Fibroblast of lung (primary cell): ENCODE measurements at places on chromosomes 12 and 14. TPM values are rescaled to one million over a fixed set of nuclear protein-coding genes. Genes with fewer than 3 reads are reported as not detected.
A peak's percentile ranks its signal among the peaks of the same experiment; 100 is the strongest.

DNA sequence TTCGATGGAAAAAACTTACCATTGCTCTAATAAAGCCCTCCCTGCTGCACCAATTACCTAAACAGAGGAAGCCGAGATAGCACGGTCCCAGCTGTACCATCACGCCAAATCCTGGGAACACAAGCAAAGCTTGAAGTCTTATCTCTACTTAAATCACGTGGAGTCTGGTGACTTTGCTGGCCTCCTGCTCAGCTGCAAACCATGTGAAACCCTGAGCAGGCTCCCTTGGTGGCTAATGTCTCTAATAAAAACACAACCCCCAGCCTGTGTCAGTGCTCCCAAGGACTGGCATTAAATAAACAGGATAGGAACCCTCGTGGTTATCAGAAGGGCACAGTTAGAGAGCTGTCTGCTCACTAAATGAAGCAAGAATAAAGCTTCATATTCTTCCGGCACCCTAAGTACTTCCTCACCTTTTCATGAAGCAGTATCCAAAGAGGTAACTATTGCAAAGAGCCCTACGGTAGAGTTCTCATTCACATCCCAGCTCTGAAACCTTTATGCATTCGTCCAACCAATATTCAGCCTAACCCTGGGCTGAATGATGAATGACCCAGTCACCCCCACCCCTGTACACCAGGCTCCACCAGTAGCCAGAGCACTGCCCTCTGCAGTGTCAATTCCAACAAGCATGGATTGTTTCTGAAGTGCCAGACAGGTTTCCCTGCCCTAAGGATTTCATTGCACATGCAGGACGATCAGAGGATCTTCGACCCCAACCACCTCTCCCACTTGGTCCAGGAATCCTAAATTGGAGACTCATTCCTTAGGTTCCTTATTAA lies 452.7 kb upstream of the TMPO start:
- no peak for DNase-seq

- peak; percentile 98 for DNase-seq
Observed at GRCh38 chr14:68466491-68466977, 326.3 kb downstream of the ZFP36L1 start.

GRCh38 chr12:132623072-132623869 lies 4.7 kb downstream of the P2RX2 start:
- no peak for DNase-seq

DNA sequence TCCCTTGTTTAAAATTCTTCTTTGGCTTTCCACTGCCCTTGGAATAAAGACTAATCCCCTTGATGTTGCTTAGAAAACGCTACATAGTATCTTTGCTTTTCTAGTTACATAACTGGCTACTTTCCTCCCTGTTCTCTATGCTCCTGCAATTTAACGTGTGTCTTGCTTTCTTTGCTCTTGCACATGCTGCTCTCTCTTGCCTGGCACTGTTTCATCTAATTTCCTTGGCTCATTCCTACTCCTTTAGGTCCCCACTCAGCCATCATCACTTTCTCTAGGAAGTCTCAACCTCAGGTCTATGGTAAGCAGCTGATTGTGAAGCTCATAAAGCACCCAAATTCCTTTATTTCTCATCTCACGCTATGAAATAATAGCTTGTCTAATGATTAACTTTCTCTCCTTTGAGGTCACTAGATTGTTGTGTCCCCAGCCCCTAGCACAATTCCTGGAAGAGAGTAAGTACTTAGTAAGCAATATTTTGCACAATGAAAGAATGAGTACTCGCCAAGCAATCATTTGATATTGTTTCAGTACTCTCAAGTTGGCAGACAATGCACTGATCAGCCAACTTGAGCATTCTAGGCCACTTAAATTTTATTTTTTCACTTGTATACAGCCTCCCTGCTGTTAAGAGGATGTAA lies 3.3 kb downstream of the ALDH6A1 start:
- no peak for DNase-seq

The CACNA1C gene
- polyA plus RNA-seq = 5.4 and 7.6 TPM in 2 replicates

The NDUFB1 gene
- polyA plus RNA-seq = 436 and 569 TPM in 2 replicates

- peak; percentile 85 for DNase-seq
Observed at GRCh38 chr12:20527417-20528163, 159.3 kb downstream of the PDE3A start.

The DAO gene
- polyA plus RNA-seq = not detected in 2 replicates

DNA sequence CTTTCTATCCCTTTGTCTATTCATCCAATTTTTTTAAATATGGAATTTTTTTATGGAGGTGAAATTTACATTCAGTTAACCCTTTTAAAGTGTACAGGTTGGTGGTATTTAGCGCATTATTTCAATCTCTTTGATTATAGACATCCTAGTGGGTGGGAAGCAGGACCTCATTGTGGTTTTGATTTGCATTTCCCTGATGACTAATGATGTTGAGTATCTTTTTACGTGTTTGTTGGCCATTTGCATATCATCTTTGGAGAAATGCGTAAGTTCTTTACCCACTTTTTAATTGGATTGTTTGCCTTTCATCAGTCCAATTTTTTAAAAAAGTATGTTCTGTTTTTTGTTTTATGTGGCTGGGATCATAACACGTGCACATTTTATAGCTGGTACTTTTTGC lies 20.8 kb downstream of the PAPLN start:
- peak; percentile 37 for DNase-seq

The LRRC10 gene
- not detected in 2 replicates for polyA plus RNA-seq

The CCDC177 gene
- polyA plus RNA-seq = not detected in 2 replicates

- DNase-seq = no peak
Observed at GRCh38 chr14:103065861-103066260, 8.5 kb upstream of the CDC42BPB start.

DNA sequence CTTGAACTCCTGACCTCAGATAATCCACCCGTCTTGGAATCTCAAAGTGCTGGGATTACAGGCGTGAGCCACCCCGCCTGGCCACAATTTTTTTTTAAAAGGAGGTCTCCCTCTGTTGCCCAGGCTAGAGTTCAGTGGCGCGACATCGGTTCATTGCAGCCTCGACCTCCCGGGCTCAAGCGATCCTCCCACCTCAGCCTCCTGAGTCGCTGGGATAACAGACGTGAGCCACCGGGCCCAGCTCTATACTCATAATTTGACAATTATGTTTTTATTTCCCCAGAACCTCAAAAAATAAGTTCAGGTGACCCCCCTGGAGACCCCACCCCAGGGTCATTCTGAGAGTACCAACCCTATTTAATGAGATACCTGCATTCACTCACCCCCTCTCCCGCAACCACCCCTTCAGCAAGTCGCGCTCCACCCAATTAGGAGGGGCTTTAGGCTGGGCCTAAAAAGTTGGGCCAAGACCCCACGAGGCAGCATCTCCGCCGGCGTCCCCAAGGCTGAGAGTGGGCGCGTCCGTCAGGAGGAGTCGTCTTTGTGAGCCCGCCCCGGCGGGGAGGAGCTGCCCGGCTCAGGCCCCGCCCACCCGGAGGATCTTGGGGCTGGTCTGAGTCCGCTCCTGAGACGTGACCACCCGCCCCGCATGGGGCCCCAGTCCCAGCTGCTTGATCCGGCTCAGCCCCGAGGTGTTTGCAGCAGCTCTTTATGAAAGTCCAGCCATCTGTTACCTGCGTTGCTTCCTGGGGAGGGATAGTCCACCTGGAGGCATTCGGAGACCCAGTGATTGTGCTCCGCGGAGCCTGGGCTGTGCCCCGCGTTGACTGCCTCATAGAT lies at the start of gene ANKRD33:
Gene ANKRD33, plus strand, starts transcription at position 628 of the 840 bp plus-strand sequence. Its CDS starts 84 bp downstream, at position 712.
- DNase-seq = peak; percentile 28

GRCh38 chr12:98772818-98773217 lies 127.7 kb downstream of the APAF1 start:
- DNase-seq = no peak

GRCh38 chr14:22812744-22813143 lies 2.5 kb downstream of the SLC7A7 start:
- DNase-seq = no peak

GRCh38 chr14:36988989-36989388 lies 183.4 kb downstream of the SLC25A21 start:
- no peak for DNase-seq

The FOXA1 gene
- polyA plus RNA-seq = 0.03 and 0.09 TPM in 2 replicates

The DCN gene
- polyA plus RNA-seq = 2,179 and 4,941 TPM in 2 replicates

DNA sequence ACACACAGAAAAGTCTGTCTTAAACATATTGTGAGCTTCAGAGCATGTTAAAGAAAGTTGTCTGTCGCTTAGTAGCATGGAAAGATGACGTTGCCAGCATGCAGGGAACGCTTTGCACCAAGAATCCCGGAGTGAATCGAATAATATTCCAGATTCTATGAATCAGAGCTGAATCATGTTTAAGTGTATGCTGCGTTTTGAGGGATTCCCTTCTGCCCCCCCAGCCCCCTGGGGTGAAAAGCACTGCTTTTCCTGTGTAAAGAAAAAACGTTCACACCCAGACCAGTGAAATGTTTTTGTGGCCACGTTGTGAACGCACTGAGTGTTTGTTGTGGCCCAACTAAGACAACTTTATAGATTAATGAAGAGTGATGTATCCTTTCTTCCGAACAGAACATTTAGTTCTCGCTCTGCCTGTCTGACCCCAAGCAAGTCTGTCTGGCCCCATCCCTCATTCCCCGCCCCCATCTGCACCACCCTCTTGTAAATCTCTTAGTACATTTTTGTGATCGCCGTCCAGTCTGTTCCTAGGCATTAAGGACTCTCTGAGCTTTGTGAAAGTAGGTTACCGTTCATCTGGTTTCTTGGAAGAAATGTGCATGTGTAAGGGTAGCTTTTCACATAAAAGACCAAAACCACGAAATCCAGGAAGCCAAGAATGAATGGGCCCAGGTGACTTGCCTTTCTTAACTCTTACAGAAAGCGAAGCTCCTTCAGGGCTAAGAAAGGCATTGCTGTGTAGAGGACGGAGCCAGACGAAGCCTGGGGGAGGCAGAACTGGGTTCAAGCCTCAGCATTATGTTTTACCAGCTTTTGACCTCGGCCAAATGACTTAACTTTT lies 103.0 kb downstream of the SAMD4A start:
- DNase-seq = peak; percentile 82

GRCh38 chr12:130204541-130204953 lies 42.3 kb downstream of the FZD10 start:
- DNase-seq = no peak

The TAS2R13 gene
- polyA plus RNA-seq = not detected in 2 replicates

DNA sequence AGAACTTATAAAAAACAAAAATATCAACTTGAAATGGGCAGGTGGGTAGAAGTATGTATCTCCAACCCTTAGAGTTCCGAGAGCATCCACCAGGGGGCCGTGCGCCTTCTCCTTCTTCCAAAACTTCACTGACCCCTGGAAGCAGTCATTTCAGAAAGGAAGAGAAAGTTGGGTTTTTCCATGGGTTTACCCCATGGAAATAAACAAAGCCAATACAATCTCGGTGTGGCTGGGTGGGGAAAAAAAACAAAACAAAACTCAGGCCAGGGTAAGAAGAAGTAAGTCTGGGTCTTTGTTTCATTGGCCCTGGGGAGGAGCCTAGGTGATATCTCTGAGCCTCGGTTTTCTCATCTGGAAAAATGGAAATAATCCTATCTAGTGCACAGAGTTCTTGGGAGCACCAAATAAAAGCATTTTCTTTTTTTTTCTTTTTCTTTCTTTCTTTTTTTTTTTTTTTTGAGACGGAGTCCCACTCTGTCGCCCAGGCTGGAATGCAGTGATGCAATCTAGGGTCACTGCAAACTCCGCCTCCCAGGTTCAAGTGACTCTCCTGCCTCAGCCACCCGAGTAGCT lies 33.6 kb upstream of the HNF1A start:
- DNase-seq = peak; percentile 11

- DNase-seq = no peak
Observed at GRCh38 chr12:269191-269590, 6.6 kb upstream of the SLC6A13 start.

The NYNRIN gene
- polyA plus RNA-seq = 7.2 and 7.7 TPM in 2 replicates

The ARHGAP9 gene
- 0.08 and 0.10 TPM in 2 replicates for polyA plus RNA-seq

The A2M gene
- 77.6 and 300 TPM in 2 replicates for polyA plus RNA-seq

- no peak for DNase-seq
Observed at GRCh38 chr12:52342781-52343490, 21.7 kb upstream of the KRT83 start.

DNA sequence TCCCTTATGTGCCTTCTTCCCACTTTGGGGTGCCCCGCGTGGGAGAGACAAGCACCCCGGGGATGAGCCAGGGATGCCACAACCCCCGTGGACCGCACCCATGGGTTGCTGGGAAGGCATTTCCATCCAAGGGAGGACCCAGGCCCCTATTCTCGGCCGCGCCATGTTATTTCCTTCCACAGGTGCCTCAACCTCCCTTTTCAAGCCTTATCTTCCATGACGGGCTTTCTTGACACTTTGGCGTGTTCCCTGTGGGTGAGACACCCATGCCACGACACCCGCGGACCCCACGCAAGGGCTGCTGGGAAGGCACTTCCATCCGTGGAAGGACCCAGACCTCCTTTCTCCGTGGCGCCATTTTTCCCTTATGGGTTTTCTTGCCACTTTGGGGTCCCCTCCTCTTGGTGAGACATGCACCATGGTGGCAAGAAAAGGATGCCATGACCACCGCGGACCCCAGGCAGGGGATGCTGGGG lies 269.2 kb downstream of the ALG10 start:
- DNase-seq = no peak

- no peak for DNase-seq
Observed at GRCh38 chr12:32516230-32516629, 116.9 kb downstream of the FGD4 start.

The GALNT9 gene
- 0.10 and 2.0 TPM in 2 replicates for polyA plus RNA-seq

The DDIT3 gene
- polyA plus RNA-seq = 32.5 and 57.8 TPM in 2 replicates

The RAPGEF3 gene
- 0.83 and 0.95 TPM in 2 replicates for polyA plus RNA-seq

GRCh38 chr12:8018666-8019581 lies 13.6 kb upstream of the FOXJ2 start:
- peak; percentile 16 for DNase-seq

DNA sequence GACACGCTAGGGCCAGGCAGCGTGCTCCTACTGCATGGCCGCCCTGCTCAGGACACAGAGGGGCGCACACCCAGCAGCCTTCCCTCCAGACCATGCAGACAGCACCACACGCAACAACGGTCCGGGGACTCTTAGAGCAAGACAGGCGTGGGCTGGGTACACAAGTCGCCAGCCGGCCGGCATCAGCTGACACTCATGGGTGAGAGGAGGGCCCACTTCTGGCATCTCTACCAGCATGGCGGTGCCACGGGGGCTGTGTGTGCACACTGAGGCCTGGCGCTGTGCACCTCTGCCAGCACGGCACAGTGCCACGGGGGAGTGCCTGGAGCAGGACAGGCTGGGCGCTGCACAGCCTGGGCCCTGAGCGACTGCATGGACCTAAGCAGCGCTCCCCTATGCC lies 6.7 kb upstream of the BTBD6 start:
- DNase-seq = no peak

GRCh38 chr14:32697704-32698103 lies 241.0 kb upstream of the NPAS3 start:
- peak; percentile 92 for DNase-seq

DNA sequence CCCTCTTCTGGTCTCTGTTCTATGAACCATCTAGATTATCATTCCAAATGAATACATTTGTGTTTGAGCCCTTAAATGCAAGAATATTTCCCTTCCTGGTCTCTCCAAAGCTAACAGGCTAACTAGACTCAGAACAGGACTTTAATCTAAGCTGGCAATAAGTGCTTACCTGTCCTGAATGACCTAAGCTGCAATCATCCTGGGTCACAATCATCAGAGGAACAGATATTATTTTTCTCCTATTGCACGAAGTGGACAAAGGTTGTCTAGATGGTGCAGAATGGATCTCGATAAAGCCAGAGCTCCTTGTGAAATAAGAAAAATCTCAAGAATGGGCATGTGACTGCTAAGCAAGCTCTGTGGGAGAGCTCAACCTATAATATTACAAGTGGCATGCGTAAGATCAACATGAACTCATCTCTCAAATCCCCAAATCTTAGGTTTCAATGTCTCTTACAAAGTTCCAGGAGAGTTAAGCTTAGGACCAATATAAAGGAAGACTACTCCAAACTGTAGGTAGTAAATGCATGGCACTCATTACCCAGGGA lies 10.6 kb upstream of the NUMB start:
- DNase-seq = no peak

GRCh38 chr14:92841930-92842329 lies 47.8 kb downstream of the GOLGA5 start:
- DNase-seq = no peak

The EPYC gene
- 0.05 and 0.07 TPM in 2 replicates for polyA plus RNA-seq

- no peak for DNase-seq
Observed at GRCh38 chr12:11321980-11322379, 11.7 kb upstream of the PRB4 start.
